ENCODE measurements at places on chromosomes 16 and 17.

DNA sequence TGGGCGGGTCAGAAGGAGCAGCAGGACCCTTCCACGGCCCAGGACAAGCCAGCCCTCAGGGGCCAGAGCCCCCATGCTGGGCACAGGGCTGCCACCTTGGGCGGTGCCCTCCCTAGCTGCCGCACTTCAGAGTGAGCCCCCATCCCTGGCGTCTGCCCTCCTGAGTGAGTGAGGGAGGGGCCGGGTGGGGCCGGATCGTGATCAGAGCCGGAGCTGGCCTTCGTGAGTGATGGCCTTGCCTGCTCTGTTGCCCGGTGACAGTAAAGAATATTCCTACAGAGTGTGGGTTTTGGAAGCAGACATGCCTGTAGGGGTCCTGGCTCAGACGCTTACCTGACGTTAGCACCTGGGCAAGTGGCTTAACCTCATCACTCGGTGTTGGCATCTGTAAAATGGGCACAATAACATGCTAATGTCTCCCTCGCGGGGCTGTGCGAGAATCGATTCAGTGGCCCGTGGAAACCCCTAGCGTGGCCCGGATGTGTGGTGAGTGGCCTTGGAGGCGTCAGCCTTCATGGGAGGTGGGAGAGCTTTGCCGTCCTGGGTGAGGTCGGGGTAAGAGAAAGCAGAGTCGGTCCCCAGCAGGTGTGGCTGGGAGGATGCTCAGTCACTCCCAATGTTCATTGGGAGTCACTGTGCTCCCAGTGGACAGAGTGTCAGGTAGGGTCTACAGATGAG lies 26.1 kb downstream of the JPH3 start:
- DNase-seq, result no peak

DNA sequence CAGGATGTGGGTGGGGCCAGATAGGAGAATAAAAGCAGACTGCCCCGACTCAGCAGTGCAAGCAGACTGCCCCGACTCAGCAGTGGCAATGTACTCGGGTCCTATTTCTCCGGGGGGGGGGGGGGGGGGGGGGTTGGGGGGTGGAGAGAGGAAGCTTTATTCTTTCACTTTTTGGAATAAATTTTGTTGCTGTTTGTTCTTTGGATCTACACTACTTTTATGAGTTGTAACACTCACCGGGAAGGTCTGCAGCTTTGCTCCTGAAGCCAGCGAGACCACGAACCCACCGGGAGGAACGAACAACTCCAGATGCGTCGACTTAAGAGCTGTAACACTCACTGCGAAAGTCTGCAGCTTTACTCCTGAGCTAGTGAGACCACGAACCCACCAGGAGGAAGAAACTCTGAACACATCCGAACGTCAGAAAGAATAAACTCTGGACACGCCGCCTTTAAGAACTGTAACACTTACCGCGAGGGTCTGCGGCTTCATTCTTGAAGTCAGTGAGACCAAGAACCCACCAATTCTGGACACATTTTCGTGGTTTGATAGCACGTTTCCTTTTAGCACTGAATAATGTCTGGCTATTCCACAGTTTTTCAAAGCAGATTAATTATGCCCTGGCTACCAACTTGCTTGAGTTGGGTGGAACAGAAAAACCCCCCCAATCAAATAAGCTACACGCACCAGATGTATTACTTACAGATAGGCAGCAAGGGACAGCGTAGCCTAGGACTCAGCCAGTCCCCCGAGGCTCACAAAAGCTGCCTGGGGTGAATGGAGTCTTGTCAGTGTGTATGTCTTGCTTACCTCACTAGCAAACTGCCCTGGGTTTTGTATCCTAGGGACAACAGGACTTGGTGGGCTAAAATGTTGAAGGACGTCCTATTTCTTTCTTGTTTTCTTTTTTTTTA lies 11.9 kb downstream of the FZD2 start:
- peak; percentile 11 for DNase-seq

DNA sequence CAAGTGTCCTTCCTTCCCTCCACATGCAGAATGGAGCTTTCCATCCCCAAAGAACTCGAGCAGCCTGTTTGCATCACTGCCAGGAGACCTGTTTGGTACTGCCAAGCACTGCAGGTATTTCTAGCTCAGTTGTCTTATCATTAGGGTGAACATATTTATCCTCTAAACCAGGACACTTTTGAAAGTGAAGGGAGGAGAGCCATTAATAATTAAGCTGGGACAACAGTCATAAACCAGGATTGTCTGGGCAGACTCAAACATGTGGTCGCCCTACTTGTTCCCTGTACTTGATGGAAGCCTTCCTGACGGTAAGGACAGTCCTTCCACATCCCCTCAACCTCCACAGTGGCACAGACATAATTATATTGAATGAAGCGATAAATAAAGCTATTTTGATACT lies 67.4 kb downstream of the PRKCA start:
- DNase-seq, result no peak

DNA sequence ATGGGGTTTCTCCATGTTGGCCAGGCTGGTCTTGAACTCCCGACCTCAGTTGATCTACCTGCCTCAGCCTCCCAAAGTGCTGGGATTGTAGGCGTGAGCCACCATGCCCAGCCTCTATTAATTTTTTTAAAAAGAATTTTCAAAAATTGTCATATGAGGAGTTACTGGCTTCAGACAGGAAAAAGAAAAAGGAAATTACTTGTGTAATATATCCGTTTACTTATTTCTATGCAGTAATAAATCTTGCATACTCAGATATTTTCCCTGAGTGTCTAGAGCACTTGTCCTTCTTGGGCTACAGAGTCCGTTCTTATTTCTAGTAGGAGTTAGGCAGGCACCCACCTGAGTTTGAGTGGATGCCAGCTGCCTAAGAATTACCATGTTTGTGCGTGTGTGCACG lies 85.8 kb downstream of the VMP1 start:
- no peak for DNase-seq

DNA sequence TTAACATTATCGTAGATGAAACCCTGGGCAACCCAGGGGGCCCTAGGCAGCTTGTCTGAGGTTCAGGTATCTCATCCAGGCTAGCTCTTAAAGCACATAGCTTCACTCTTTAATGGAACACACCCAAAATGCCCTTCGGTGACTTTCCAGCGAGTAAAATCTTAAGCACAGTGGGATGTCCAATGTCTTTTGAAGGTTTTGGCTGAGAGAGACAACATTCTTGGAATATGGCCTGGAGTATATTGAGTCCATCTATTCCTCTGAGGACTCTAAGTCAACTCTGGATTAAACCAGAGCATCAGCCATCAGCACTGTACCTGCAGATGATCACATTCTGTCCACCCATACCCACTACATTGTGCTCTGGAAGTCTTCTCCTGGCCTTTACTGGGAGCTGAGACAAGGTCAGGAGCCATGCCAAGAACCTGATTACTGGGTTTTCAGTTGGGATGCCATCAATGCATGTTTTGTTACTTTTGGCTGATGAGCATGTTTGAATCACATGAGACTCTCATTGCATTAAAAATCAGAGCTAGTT lies 63.4 kb upstream of the CDH11 start:
- no peak for DNase-seq

GRCh38 chr17:70405492-70406220 lies 236.3 kb downstream of the KCNJ2 start:
- DNase-seq, result peak; percentile 96

DNA sequence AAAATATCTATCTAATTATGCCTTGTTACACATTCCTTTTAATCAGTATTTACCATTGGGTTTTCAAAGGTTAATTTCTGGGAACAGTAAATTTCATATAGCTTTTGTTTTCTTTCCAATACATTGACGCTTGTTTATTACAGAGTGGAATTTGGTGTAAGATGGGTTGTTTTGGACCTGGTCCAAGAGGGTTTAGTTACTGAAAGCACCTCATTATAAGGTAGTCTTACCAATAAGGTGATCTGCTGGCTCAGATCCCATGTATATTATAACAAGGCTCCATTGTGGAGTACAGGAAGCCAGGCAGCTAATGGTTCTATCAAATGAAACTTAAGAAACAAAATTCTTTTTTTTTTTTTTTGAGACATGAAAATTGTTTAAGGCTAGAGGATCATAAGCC lies 87.3 kb upstream of the NACA2 start:
- DNase-seq, result no peak

- no peak for DNase-seq
Measured at GRCh38 chr17:77793971-77794235, 164.6 kb upstream of the TNRC6C start.

DNA sequence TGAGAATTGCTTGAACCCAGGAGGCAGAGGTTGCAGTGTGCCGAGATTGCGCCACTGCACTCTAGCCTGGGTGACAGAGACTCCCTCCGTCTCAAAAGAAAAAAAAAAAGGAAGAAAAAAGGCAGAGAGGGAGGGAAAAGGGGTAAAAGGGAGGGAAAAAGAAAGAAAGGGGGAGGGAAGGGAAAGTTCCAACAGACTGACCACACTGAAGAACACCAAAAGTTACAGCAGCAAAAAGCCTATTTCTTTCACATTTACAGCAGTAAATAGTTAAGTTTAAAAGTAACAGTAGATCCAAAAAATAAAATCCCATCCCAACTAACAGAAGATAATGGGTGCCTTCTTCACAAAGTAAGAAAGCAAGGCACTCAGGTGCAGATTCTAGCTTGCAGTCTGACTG lies 36.9 kb upstream of the C17orf78 start:
- no peak for DNase-seq

- DNase-seq, result peak; percentile 73
Measured at GRCh38 chr17:63984651-63985386, 12.1 kb upstream of the SCN4A start.

GRCh38 chr17:2707721-2708584 lies 3.6 kb downstream of the CLUH start:
- DNase-seq, result no peak
